Activated naive CD4-positive, alpha-beta T cell treated with anti-CD3 and anti-CD28 coated beads, Interleukin-2, amount 50 U/mL, for 16 hours (primary cell): ENCODE measurements at places on chromosomes 1 and 21.

DNA sequence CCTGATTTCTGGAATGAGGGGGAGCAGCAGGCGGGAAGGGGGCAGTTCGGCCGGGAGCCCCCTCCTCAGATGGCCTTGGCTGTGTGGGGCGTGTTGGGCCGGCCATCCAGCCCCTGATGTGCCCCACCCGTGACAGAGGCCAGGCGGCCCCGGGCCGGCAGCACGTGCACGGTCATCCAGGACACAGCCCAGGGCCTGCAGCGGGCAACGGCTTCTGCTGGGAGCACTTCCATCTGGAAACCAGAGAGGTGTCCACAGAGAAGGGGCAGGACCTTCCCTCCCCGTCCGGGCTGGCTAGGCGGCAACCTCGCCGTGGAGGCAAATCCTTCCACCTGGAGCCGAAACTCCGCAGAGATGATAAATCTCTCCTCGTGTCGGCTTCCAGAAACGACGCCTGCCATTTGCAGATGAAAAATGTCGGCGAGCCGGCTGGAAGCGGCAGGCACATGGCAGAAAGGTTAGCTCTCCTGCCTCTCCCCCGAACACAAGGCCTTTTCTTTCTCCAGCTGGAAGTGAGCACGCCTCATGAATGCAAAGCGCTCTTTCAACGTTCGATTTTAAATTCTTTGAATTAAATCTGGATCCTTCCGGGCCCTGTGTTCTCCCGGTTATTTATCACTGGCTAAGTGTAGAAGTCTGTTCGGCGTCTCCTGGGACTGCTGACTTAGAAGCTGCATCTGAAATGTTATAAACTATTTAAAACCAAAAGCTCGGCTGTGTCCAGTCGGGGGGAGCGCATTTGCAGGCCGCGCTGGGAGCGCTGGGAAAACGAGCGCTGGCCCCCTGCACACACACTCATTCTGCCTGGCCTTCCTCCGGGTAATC, 9.4 kb upstream of the ACTRT2 start:
- no peak for DNase-seq

- DNase-seq = no peak
Observed at GRCh38 chr1:112141923-112142322, 152.5 kb upstream of the KCND3 start.

- no peak for DNase-seq
Observed at GRCh38 chr1:195105281-195105680, 1503.0 kb downstream of the KCNT2 start.

- no peak for DNase-seq
Observed at GRCh38 chr1:38118976-38119375, 72.4 kb upstream of the POU3F1 start.

- DNase-seq = no peak
Observed at GRCh38 chr1:96130432-96130831, 591.2 kb upstream of the PTBP2 start.

DNA sequence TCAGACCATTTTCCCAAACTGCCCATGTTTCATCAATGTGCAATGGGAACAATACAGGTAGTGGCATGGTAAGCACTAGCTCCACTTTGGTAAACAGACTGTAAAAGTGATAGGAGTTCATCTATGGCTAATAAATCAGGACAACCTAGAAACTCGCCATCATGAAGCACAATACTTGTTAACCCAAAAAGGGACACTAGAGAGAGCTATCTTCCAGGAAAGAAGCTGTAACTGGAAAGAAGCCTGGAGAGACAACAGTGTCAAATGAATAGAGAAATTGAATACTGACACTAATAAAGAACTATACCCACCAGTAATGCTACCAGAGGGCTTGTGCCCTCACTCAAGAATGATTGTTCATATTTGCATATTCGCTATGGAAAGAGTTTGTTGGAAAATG, 164.7 kb upstream of the RGS18 start:
- DNase-seq = no peak

DNA sequence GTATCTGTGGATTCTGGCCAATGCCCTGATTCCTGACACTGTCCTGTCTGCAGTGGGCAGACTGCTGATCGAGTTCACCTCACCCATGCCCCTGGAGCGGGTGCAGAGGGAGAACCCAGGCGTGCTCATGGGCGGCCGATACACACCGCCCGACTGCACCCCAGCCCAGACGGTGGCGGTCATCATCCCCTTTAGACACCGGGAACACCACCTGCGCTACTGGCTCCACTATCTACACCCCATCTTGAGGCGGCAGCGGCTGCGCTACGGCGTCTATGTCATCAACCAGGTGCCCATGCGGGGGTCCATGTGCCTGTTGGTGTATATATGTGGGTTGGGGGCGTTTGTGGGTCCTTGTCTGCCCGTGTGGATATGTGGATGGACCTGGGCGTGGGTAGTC, 2.6 kb downstream of the B4GALT2 start:
- DNase-seq = no peak

GRCh38 chr21:32687643-32688345, 40.0 kb downstream of the SYNJ1 start:
- no peak for DNase-seq

GRCh38 chr1:173400387-173400995, 76.6 kb upstream of the PRDX6 start:
- no peak for DNase-seq

DNA sequence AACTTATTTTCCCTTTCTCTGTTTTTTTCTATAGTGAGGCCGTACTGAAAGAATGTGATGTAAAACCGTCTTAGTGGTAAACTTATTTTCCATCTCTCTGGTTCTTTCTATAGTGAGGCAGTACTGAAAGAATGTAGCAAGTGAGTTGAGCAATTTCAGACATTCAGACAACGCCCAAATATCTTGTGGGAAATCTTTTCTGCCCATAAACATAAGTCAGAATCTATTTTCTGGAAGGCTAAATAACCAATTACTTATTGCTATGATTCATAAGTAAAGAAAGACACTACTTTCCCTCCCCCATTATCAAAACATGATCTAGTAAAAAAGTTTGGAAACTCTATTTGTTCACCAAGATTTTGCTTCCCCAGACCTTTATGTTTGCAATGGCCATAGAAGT, 18.8 kb upstream of the SCCPDH start:
- DNase-seq = no peak

GRCh38 chr21:42552407-42553336, 39.0 kb downstream of the SLC37A1 start:
- DNase-seq = no peak

GRCh38 chr1:116375148-116375886, 2.3 kb downstream of the ATP1A1 start:
- no peak for DNase-seq

DNA sequence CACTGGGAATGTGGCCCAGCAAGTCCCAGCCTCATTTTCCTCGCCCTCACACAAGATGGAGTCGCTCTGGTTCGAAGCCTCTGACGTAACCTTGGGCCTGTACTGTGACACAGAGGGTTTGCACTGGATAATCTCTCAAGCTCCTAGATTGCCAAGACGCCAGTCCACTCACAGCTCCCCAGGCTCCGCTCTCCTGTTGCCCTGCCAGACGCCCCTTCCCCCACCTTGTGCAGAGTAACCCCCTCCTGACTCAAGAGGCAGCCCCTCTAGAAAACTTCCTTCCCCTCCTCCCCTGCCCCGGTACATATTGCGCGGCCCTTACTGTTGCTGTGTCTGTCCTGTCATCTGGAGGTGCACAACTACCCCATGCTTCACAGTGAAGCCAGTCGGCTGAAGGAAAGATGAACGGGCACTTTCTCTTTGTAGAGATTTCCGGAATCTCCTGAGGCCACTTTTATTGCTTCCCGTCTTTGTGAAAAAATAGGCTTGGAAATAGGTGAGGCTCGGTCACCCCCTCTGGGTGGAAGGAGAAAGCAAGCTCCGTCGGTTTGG, 981 bp upstream of the KIAA1614 start:
- DNase-seq = no peak

GRCh38 chr1:225896937-225897549, 8.1 kb upstream of the LEFTY1 start:
- DNase-seq = peak; percentile 55

- no peak for DNase-seq
Observed at GRCh38 chr1:211336161-211336560, 9.5 kb downstream of the TRAF5 start.

DNA sequence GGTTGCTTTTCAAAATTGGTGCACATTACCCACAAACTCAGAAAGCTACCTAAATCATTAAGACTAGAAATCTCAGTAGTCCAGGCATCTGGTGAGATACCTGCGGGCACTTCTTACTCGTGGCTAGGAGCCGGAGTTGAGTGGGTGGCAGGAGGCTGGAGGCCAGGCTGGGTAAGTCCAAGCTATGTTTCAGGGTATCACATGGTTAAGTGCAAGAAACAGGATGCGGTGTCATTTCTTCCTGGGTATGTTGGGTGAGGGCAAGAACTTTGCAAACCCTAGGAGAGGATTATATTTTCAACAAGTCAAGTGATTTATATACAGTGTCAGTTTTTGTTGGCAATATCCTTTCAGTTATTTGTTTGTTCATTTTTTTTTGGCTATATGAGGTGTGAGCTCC, 41.0 kb downstream of the VANGL1 start:
- DNase-seq = no peak

GRCh38 chr21:37711286-37711829, 204.9 kb downstream of the KCNJ6 start:
- no peak for DNase-seq

DNA sequence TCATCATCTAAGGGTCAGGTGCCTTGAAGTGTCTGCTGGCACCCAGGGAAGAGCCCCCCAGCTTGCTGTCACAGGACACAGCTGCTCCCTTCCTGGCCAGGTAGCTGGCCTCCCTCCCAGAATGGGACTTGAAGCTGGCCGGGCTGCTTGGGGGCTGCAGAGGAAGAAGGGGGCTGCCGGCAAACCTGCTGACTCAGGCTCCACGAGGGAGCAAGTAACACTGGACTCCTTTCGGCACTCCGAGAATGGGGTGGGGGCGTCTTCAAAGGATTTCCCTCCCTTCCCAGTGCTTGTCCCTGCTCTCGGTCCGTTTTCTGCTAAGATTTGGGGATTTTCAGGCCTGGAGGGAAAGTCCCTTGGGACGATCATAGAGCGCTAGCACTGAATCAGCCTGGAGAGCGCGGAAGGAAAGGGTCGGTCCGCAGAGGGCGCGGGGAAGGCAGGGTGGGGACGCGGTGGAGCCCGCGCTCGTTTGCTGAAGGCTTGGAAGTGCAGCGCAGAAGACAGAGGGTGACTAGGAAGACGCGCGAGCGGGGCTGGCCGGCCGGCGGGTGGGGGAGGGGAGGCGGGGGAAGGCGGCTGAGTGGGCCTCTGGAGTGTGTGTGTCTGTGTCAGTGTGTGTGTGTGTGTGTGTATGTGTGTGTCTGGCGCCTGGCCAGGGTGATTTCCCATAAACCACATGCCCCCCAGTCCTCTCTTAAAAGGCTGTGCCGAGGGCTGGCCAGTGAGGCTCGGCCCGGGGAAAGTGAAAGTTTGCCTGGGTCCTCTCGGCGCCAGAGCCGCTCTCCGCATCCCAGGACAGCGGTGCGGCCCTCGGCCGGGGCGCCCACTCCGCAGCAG, at the start of gene CSF1:
TSS of gene CSF1 (plus strand) at position 727 of the 840 bp plus-strand sequence. CDS start 175 bp downstream, outside the sequence.
- peak; percentile 55 for DNase-seq

DNA sequence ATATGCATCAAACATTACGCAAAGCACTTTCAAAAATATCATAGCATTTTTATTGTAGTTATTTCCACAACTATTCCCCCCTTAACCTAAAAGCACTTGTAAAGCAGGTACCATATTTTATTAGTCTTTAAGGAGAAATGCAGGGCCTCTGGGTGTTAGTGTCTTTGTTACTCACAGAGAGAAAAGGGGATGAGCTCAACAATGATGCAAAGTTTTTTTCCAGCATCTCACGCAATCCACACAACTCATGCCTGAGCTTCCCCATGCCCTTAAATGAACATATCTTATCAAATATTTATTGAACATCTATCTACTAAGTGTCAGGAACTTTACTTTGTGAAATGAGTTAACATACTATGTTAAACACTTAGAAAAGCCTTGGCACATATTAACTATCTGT, 50.6 kb downstream of the BEND5 start:
- DNase-seq = no peak

DNA sequence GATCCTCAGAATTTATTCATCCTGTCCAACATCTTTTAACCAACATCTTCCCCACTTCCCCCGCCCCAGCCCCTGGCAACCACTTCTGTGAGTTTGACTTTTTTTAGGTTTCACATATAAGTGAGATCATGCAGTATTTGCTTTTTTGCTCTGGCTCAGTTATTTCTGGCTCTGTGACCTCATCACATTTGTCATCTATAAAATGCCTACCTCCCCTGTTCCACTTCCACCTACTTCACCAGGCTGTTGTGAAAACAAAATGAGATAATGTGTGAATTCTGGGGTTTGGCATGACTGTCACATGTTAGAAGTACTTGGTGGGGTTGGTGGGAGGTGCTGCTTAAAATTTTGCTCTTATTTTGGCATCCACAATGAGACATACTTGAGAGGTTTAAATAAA, 18.4 kb downstream of the HHAT start:
- no peak for DNase-seq

- DNase-seq = no peak
Observed at GRCh38 chr1:152972196-152972886, 1.9 kb downstream of the SPRR4 start.

- DNase-seq = peak; percentile 36
Observed at GRCh38 chr1:231091831-231092301, 51.8 kb upstream of the FAM89A start.

DNA sequence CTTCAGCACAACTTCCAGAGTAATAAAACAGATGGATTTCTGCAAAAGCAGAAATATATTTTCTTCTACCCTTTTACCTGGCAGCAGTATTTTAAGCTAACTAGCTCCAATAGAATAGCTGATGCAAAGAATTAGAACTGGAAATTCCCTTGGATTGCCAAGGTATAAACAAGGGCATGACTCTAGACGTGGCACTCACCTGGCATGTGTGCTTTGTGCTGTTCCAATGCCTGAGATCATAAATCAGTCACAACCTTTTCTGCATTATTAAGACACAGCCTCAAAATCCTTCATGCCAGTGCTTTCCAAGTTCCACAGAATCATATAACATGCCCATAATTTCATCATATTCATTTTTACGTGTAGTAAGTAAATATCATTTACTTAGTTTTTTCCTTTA, 1048.7 kb downstream of the ADGRL2 start:
- no peak for DNase-seq

DNA sequence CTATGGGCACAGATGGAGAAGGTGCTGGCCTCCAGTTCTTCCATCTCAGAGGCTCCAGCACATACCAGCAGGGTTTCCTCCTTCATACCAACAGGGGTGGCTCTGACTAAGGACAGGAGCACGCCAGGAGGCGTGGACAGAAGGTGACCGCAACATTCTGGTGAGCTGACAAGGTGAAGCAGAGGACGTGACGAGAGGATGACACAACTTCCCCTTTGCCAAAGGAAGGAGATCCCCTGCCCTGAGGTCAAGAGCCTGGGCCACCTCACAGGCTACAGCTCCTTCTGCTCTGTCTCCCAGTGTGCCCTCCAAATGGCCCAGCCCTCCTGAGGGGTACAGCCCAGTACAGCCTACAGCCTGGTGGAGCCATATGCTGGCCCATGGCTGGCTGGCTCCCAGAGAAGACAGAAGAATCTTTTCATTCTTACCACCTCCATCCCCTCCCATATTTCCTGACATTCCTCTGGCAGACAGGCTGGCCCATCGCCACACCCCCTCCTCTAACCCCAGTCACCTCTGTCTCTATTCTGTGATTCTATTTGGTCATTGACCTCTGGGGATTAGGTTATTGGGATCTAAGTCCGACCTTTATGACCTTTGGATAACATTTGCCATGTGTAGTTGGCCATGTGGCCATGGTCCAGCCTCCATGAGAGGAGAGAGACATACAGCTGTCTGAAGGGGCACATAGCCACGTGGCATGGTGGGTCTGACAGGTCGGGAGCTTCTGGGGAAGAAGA, 5.1 kb upstream of the LAMB3 start:
- no peak for DNase-seq
